Cardiac muscle cell (in vitro differentiated cells and primary cell): ENCODE measurements at places on chromosomes 6 and 20. TPM values are rescaled to one million over a fixed set of nuclear protein-coding genes. Genes with fewer than 3 reads are reported as not detected.

CDH4 gene
- 0.42 and 0.80 TPM in 2 replicates for total RNA-seq

DLL1 gene
- 4.3 and 4.7 TPM in 2 replicates for total RNA-seq

GRCh38 chr6:18121580-18122127, 823 bp downstream of the NHLRC1 start:
- no peak for DNase-seq

GRCh38 chr6:42154461-42155209, 12.2 kb upstream of the C6orf132 start:
- DNase-seq: no peak

DNA sequence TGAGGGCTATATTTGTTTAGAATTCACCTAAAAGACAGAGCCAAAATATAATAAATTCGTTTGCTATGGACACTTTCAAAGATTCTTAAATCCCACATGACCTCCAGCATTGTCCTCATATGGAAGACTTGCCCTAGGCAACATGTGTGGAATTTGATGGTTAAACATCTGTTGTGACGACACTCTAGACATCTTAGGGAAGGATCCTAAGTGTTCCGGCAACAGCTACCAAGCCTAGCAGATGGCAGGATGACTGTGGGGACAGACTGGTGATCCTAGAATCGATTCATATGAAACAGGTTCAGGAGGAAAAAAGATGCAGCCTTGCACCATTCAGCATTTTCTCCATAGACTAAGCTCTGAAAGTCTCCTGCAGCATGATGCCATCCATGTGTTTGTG, 77.6 kb upstream of the BACH2 start:
- no peak for DNase-seq

DNA sequence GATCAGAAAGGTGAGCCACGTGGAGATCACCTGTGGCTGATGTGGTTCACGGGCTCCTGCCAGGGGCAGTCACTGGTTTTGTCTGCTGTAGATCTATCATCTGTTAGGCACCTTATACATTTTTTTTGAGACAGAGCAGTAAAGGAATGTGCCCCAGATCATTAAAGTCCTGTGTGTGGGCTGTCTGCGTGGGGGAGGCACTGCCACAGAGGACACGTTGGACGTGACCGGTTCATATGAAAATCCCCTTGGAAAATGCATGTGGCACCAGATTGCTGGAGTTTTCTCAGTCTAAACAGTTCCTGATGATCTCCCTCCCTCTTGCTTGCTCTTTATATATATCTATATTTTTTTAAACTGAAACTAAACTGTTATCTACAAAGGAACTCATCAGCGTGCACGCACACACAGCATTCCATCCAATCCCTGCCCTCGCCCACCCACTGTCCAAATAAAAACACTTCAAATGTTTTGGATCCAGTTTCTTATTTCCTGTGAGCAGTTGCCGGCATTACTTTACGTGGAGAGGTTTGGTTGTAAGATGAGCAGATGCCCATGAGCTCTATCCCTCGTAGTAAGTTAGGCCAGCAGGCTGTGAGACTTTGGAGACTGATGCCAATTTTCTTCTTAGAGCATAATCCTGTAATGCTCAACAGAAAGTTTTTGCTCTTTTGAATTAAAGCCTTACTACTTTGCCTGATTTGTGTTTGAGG, 161.6 kb upstream of the EXOC2 start:
- DNase-seq: no peak

DNA sequence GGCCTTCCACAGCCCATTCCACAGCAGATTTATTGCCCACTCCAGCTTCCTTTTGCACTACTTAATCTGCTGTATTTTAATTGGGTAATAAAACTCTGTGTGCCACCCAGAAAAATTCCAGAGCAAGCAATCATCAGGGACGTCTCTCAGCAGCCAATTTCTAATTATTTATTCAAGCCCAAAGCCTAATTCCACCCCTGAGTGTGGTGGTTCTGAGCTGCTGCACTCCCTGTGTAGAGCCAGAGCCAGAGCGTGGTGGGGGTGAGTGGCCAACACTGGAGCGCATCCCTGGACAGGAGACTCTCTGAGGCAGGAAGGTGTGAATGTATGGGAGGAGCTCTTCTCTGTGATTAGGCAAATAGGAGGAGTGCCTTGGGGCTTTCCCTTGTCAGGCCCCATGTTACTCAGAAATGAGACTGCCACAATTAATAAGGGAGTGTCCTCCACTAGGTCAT, 66.1 kb downstream of the CD24 start:
- no peak for DNase-seq

DNA sequence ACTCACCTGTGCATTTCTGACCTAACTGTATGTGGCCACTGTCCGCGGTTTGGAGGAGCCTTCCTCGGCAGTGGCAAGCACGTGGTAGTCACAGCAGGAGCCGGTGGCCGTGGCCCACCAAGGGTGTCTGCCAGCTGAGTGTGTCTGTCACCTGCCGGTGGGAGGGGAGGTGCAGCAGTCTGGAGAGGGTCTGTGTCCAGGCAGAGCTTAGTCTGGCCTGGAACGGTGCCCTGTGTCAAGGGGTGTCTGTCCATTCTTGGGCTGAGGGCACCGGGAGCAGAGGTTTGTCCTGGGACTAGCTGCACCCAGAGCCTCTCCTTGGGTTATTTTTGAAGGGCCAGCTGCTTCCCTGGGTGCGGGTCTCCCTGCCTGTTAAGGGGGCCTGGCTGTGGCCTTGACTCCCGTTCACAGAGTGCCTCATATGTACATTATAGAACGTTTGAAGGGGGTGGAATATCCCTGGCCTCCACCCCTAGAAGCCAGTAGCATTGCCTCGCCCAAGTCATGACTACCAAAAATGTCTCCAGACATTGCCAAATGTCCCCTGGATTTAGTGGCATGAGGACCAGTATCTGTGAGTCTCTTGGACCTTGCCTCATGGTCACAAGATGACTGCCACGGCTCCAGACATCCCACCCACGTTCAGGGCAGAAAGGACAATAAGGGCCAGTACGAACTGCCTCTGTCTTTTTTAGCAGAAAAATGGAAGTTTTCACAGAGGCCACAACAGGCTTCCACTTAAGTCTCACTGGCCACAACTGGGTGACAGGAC, 5.2 kb downstream of the RBM38 start:
- no peak for DNase-seq
